ENCODE measurements at places on chromosomes 3 and 15. TPM values are rescaled to one million over a fixed set of nuclear protein-coding genes. Genes with fewer than 3 reads are reported as not detected.

The SLCO2A1 gene
- 27.9 TPM for total RNA-seq

The ZIC4 gene
- total RNA-seq, result not detected

The CADPS gene
- 149 TPM for total RNA-seq

The BRPF1 gene
- total RNA-seq, result 25.6 TPM

DNA sequence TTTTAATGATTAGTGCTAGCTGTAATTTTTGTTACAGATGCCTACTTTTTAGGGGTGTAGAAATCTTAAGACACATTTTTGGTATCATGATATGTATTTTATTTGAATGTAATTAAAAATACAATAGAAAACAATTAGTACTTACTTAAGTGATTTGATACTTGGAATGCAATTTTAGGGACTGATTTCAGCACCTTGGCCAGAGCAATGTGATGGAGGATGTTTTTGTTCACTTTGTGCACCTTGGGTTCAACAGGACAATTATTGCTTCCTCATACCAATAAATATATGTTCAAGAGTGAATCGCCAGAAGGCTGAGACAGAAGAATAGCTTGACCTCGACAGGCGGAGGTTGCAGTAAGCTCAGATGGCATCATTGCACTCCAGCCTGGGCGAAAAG is 22.3 kb downstream of the GMNC start:
- DNase-seq, result no peak

DNA sequence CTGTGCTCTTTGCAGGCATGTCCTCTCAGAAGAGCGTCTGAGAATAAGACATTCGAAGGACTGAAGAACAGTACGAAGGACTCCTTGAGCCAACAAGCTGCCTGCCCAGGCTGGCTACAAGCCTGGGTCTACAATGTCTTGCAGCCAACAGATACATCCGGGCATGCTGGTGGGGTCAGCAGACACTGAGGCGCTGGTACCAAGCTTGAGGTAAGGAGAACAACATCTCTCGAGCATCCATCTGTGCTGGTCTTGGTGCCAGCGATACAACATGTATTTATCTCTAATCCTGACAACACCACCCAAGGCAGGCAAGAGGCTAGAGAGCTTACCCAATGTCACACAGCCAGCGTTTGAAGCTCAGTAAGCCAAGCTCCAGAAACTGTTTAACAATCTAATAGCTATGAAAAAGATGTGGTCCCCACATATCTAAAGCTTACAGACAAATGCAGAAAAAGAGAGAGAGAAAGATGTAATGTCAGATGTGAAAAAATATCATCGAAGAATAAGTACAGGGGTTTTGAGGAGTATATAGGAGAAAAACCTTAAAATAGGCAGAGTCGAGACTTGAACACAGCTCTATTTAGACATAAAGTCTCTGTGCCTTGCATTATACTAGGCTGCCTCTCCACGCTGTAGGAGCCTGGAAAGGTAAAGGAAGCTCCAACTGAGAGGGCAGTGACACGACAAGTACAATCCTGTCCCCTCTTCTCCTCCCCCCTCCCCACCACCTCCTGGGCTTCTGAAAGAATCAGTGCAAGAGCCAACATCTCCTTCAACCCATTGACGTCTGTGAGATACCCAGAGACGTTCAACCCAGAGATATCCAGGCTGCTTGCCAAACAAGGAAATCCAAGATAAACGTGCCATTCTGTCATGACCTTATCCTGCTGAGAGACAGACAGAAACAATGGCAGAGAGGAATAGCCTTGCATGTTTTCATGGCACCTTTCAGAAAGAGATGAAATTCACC is 39.4 kb downstream of the WWTR1 start:
- no peak for DNase-seq

DNA sequence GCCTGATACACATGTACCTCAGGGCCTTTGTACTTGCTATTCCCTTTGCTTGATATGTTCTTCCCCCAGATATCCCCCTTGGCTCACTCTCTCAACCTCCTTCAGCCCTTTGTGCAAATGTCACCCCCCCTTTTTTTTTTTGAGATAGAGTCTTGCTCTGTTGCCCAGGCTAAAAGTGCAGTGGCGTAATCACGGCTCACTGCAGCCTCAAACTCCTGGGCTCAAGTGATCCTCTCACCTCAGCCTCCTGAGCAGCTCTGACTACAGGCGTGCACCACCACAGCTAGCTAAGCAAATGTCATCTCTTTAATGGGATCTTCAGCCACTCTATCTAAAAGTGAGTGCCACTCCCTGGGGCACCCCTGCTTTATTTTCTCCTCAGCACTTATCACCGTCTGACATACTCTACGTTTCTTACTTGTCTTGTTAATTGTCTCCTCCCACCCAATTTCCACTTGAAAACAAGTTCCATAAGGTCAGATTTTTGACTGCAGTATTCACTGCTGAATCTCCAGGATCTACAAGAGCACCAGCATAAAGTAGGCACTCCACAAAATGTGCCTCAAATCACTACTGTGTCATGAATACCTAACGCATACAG is 14.6 kb downstream of the IP6K2 start:
- no peak for DNase-seq

DNA sequence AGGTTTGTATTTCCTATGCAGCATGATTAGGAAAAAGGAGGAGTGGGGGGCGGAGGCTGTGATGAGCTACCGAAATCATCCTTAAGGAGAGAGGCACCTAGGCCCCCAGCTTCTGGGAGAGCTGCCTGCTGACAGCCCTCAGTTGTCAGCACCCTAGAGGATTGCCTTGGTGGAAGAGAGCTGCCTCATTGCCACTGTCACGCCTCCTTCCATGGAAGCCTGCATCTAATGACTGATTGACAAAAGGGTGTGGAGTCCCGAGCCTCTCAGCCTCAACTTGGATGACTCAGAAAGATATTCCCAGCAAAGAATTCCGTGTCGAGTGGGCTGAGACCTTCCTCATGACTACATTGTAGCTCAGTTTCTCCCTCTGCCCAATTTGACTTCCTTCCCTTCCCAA is 320.4 kb upstream of the PROK2 start:
- DNase-seq, result no peak

DNA sequence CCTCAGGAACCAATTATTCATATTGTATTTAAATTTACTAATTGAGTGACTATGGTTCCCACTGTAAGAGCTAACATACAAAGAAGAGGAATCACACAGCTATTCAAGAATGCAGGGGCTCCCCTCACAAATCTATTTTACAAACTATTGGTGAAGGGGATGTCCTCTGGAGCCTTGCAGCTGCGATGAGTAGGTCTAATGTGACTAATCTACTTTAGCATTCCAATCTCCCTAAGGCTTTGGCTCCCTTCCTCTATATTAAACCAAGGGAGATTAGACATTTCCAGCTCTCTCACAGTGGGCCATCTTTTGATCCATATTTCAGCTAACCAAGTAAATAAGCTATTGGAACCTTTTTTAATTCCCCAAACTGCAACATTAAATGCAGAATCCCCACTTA is 514.2 kb upstream of the BCHE start:
- no peak for DNase-seq

DNA sequence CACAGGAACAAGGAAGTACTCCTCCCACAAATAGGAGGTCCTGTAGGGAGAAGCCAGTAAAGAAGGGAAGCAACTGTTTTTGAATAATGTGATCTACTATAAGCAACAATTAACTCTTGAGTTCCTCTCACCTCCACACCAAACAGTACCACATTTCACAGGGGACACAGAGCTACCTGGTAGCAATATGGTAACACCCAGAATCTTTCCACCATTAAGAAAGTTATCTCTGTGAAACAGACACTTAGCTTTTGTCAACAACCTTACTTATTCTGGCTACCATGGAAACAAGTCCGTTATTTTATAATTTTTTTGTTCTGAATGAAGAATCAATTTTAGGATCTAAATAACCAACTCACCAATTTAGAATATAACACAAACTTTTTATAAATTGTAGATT is 49.5 kb downstream of the TBL1XR1 start:
- no peak for DNase-seq

- no peak for DNase-seq
Measured at GRCh38 chr3:104257486-104257885, 1109.2 kb upstream of the ALCAM start.

Measured in progenitor cell of endocrine pancreas (in vitro differentiated cells).